ENCODE measurements at places on chromosomes 5 and 9.

GRCh38 chr5:137096149-137097103 is 402.7 kb downstream of the SPOCK1 start:
- no peak for DNase-seq

GRCh38 chr9:84705128-84705527 is 35.6 kb downstream of the NTRK2 start:
- DNase-seq = no peak

DNA sequence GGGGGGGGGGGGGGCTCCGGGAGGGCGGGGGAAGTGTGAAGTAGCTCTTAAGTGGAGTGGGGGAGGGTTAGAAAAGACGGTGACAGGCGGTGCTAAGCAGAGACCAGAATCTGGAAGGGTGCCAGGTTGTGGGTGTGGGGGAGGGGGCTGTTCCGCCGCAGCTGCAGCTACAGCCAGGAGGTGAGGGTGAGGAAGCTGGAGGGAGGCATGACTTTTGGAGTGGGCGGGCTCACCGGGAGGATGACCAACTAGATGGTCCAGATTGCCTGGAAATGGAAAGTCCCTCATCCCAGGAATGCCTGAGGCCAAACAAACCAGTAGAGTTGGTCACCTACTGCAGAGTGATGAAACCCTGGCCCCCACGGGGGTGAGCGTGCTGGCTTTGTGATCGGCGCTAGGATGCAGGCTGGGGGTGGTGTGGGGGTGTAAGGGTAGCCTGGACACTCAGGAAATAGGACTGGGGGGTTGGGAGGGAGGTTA is 158.1 kb upstream of the SHB start:
- DNase-seq = peak; percentile 70

- no peak for DNase-seq
Measured at GRCh38 chr5:119582987-119583386, 46.4 kb upstream of the FAM170A start.

DNA sequence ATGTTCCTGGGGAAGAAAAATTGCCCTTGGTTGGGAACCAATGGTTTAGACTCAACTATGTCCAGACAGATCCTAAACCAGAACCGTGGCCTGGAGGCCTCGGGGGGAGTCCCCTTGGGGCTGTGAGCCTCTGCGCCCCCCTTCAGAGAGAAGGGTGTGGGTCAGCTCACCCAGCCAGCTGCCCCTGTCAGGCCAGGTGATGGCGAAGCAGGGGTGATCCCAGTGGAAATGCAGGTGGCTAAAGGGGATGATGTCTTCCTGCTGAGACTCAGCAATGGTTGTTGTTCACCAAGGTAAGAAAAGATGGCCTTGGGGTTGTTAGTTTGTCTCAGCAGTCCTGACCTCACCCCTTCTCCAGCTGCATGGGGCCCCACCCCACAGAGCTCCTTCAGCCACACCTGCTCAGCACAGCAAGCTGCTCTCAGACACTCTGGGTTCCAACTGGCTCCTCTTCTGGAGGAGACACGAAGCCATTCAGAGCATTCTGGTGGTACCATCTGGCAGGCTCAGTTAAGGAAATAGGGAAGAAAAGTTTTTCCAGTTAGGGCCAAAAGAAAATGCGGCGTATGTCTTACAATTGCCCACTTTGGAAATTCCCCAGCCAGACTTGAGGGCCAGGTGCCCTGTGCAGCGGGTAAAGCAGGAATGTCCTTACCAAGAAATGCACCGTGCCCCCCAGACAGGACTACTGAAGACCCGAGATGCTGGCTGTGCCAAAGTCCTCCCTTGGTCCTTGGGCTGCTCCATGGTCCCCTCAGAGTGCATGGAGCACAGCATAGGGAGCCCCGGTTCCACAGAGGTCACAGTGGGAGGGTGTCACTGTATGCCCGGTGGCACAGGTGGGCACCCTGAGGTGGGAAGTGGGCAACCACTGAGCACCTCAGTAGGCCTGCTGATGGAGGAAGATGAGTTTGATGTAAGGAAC is 90.2 kb downstream of the NSUN2 start:
- DNase-seq = no peak

GRCh38 chr9:76394195-76394959 is at the start of gene RFK:
RFK (minus strand) TSS chr9:76394426; CDS start chr9:76394171, 255 bp downstream.
- peak; percentile 89 for DNase-seq

DNA sequence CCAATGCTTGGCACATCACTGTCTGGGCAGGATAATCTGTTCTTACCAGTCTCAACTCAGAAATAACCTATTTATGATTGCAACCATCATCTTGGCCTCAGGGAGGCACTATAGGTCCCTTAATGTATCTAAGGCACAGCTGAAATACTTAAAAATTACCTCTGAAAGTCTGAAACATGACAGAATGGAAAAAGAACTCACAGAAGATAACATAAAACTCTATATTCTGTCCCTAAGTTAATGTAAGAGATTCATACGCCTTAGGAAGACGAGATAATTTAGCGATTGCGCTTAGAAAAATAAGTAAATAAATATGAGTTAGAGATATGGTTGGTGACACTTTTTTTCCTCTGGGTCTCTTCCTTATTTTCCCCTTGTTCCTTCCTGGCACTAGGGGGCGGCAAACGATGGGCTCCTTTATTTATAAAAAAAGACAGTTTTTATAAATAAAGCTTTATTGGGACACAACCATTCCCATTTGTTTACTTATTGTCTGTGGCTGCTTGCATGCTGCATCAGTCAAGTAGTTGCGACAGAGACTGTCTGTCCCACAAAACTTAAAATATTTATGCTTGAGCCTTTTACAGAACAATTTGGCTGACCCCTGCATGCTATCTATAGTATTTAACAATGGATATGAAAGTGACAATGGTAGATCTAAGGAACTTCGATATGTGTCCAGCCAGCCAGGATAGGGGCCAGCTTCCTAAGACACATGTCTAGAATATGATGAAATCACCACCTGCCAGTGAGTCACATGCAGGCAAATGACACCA is 79.6 kb downstream of the PDE4D start:
- no peak for DNase-seq

GRCh38 chr5:103224894-103225246 is 33.7 kb upstream of the MACIR start:
- no peak for DNase-seq

DNA sequence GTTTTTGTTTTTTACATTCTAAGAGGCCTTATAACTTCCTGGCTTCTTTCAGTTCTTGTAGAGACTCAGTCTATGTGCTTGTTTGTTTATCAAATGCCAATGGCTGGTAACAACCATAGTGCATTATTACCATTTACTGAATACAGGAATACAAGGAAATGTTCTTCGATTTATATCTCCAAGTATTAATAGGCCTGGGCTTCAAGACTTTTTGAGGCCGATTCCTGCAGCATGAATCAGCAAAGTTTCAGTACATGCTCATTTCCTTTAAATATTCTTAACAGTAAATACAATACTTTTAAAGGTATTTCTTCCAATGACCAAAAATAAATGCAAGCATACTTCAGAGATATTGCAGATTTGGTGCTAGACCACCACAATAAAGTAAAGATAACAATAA is 535.3 kb downstream of the EFNA5 start:
- no peak for DNase-seq

DNA sequence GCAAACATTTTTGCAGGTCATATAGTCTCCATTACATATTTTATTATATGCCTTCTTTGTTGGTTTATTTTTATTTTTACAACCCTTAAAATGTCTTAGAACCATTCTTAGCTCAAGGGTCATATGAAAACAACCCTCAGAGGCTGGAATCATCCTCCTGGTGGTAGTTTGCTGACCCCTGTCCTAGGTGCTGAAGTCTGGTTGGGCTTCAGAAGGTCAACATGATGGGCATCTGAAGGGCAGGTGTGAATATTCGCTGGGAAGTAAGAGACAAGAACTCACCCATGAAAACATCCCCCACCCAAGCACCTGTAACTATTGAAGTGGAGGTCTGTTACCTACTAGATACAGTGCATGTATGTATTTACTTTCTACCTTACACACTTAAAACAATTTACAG is 75.4 kb downstream of the OSMR start:
- no peak for DNase-seq

DNA sequence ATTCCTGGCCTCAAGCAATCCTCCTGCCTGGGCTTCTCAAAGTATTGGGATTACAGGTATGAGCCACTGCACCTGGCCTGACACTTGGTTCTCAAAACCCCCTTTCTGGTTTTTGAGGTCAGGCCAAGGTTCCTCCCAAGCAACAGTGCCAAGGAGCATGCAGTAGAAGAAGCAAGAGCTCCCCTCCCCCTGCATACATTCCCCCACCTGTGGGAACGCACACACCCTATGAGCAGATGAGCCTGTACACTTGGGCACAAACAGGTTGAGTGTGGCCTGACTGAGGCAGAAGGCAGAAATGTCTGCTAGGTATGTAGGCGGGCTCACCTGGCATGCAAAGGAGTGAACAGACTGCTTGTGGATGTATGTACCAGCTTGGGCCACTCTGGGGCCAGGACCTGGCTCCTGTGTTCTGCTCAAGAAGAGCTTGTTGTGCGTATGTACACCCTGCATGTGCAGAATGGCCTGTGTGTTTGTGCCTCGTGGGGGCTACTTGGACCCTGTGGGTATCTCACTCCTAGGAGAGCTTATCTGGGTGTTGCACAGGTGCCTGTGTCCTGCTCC is 1.7 kb downstream of the GPRIN1 start:
- no peak for DNase-seq

DNA sequence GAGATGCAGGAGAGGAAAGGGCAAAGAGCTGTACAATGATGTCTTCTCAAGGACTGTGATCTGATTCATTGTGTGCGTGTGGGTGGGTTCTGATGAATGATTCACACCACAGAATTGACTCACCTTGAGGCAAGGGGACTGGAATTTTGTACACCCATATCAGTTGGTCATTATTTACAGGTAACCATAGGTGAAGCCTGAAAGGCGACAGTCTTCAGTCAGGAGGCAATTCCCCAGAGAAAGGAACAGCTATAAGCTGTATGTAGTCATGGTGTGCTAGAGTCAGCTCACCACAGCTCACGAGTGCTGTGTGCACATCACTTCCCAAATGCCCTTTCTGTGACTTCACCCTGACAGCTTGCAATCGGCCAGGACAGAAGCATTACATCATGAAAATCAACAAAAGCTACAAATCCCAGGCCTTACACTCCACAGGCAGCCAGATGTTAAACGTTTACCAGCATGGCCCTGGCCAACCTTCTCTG is 87.6 kb upstream of the RPS23 start:
- DNase-seq = no peak

- no peak for DNase-seq
Measured at GRCh38 chr5:74393943-74394342, 246.6 kb downstream of the ENC1 start.

DNA sequence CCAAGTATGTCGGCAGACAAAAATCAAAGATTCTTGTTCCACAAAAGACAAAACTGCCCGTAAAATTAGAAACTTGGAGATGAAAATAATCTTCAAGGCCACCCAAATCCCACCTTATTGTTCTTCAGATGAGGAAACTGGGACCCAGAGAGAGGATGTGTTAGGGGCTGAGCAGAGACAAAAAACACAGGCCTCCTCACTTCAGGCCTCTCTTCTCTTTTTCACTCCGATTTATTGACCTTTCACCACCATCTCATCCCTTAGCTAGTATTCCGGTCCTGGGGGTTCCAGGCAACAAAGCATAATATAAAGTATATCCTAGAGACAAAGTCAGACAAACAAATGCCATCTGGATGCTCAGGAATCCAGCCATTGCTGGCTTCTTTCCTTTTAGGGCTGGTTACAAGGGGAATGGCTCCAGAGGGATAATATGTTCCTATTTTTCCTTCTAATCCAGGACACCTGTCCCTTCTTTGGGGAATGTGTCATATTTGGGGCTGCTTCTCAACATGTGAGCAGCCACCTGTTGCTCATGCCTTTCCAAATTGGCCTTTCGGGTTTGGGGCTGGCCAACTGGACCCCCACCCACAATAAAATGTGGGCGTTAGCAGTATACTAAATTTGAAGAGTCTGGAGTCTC is 42.2 kb upstream of the AFAP1L1 start:
- no peak for DNase-seq

DNA sequence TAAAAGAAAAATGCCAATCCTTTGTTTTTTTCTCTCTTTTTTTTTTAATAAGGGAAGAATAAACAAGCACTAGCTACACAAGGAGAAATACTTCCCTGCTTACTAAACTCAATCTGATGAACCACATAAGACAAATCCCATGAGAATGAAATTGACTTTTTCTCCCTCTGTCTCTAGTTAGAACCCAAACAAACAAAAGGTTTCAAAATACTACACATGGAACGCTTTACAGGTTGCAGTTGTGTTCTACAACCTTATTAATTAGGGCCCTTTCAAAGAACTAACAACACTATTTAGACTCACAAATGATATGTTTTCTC is 124.5 kb downstream of the PDE4D start:
- no peak for DNase-seq

- DNase-seq = no peak
Measured at GRCh38 chr5:157532022-157532421, 43.6 kb downstream of the ADAM19 start.

DNA sequence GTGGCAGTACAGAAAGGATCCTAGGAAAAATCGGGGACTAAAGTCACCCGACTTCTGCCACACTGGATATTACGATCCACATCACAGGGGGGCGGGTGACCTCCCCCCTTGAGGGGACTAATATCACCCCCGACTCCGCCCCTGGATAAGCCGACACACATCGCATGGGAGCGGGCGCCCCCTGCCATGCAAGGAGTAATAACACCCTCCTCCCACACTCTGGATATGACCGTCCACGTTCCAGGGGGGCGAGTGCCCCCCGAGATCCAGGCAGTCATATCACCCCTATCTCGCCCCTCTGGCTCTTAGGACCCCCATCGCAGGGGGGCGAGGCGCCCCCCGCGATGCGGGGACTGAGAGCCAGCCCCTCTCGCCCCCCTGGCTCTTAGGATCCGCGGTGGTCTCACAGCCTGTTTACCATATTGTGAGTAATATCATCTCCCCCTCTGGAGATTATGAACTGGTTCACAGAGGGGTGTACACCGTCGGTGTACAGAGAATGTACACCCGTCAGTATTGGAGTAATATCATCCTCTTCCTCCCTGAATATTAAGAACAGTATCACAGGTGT is 423.0 kb downstream of the DIRAS2 start:
- no peak for DNase-seq

DNA sequence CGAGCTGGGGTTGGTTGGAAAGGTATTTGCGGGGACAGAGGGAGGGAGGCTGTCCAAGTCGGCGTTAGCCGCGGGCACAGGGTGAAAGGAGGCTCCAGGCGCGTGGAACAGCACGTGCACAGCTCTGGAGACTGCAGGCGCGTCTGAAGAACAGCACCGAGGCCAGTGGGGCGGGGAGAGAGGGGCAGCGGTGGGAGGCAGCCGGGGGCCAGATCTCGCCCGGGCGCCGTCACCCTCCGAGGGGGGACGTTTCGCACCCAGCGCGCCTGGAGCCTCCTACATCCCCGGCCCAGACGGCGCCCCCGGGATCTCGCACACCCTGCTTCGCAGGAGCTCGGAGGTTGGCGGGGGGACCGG is 79.6 kb downstream of the NTNG2 start:
- DNase-seq = no peak
